ENCODE measurements at places on chromosomes 13 and 19. TPM values are rescaled to one million over a fixed set of nuclear protein-coding genes. Genes with fewer than 3 reads are reported as not detected.

Gene GTPBP3
- 40.0 TPM for total RNA-seq

Gene F10
- total RNA-seq = 34.4 TPM

Gene PABPC3
- 0.29 TPM for total RNA-seq

Gene ZNF628
- 10.3 TPM for total RNA-seq

Gene CABP5
- not detected for total RNA-seq

Gene ZIM2
- total RNA-seq = not detected

Gene MZT1
- total RNA-seq = 10.9 TPM

Gene ZNF154
- total RNA-seq = 13.2 TPM

Measured in type B pancreatic cell (in vitro differentiated cells).